Kidney (tissue), 22 donors: ENCODE measurements at places on chromosomes 3 and 15. TPM values are rescaled to one million over a fixed set of nuclear protein-coding genes. Genes with fewer than 3 reads are reported as not detected.

GRCh38 chr3:130085881-130086280 lies 4.2 kb downstream of the ALG1L2 start:
- H3K4me3 ChIP-seq: no peak overlapping the region
- H3K36me3 ChIP-seq: no peaks in the 10 kb centered on the region
- H3K27ac ChIP-seq: no peak overlapping the region
- DNase-seq: no peak
- no peaks in the 10 kb centered on the region for H3K27me3 ChIP-seq
- no peaks in the 10 kb centered on the region for H3K4me1 ChIP-seq

- no peaks in the 10 kb centered on the region for H3K27me3 ChIP-seq
- no peak overlapping the region for H3K27ac ChIP-seq
- DNase-seq: no peak
- H3K4me3 ChIP-seq: no peak overlapping the region
- no peaks in the 10 kb centered on the region for H3K4me1 ChIP-seq
These were observed 60.9 kb upstream of the CDV3 start for GRCh38 chr3:133512416-133513089.

DNA sequence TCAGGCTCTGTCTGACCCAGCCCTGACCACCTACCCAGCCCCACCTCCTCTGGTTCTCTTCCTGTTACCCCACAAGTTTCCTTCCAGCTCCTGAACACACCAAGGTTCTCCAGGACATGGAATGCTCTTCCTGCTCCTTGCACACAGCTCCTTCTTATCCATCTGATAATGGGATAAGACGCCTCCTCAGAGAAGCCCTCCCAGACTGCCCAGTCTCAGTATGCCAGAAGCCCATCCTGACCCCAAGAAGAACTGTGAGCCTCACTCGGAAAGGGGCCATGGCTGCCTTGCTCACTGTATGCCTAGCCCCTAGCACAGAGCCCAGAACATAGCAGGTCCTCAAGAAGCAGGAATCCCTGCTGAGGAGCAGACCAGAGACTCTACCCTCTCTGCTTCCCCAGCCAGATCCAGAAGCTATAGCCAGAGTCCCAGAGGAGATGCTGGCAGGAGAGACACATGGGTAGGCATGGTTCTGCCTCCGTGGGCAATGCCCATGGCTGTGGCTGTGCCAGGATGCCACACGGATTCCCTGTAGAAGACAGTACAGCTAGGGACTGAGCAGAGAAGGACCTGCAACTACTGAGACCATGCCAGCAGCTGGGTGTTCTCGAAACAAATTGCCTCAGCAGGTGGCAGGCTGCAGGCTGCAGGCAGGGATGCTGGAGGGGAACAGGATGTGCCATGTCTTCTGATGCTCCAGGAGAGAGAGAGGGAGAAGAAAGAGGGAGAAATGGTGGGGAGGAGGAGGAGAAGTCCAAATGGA lies 74.0 kb upstream of the LINGO1 start:
- no peak overlapping the region for H3K4me3 ChIP-seq
- no peaks in the 10 kb centered on the region for H3K36me3 ChIP-seq
- no peaks in the 10 kb centered on the region for H3K27me3 ChIP-seq
- no peak overlapping the region for H3K27ac ChIP-seq
- DNase-seq: no peak

The SLC22A13 gene
- total RNA-seq: 0.16 TPM

The ZNF662 gene
- total RNA-seq: 12.8 TPM

The CAMKV gene
- total RNA-seq: 0.16 TPM

The EPHB1 gene
- total RNA-seq: 3.2 TPM

The HYAL2 gene
- total RNA-seq: 142 TPM

The DUOXA2 gene
- not detected for total RNA-seq

The SOX14 gene
- not detected for total RNA-seq
